AML-193 (cell line): ENCODE measurements at places on chromosomes 2 and 18.

GRCh38 chr18:36592282-36592681 lies 236.5 kb downstream of the TPGS2 start:
- DNase-seq: no peak

- DNase-seq: no peak
Observed at GRCh38 chr18:73509460-73509859, 638.2 kb downstream of the FBXO15 start.

DNA sequence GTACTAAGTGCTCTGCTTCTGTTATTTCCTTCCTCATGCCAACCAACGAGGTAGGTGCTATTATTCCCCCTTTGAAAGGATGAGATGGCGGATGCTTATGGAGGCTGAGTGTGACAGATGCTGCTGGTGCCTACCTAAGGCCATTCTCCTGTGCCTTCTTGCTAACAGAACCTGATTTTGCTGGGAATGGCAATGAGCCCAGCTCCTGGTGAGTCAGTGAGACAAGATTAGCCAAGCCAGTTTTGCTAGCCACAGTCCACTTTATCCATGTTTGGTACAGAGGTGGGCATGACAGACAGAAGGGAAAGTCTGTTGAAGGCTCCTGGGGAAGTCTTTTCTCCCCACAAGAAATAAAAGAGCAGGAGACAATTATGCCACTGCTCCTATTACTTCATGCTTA lies 43.7 kb upstream of the TMEM163 start:
- no peak for DNase-seq

DNA sequence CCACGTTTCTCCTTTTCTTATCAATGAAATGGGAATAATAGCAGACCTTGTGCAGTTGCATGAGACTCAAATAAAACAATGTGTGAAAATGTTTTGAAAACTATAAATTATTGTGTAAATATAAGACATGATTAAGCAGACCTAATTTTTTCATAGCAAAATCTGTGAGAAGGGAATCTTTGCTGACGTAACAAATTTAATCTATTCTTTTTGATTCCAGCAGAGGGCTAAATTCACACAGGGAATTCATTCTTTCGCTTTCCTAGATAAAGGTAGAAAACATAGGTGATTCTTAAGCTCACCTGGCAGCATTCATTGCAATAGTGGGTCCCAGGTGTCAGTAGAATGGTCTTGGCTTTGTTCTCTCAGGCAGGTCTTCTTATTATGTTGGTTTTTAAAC lies 450.0 kb upstream of the GCFC2 start:
- no peak for DNase-seq

DNA sequence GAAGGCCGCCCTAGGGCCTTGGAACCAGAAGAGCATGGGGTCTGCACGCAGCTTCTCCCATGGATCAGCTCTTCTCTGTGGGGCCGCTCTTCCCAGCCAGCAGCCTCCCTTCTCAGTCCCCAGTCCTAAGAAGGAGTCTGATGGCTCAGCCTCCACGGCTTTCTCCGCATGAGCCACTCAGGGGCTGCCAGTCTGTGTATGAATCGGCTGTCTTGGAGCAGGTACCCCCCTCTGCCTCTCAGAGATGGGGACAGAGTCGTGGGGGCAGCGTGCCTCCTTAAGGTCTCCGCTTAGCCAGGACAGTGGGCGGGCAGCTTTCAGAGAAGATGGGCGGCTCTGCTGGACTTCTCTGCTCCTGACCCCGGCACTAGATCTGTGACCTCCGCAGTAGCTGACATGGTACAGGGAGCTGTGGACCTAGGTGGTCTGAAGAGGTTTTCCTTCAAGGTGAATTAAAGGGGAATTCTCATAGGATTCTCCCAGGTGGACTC lies 21.6 kb downstream of the INPP5D start:
- DNase-seq: no peak

DNA sequence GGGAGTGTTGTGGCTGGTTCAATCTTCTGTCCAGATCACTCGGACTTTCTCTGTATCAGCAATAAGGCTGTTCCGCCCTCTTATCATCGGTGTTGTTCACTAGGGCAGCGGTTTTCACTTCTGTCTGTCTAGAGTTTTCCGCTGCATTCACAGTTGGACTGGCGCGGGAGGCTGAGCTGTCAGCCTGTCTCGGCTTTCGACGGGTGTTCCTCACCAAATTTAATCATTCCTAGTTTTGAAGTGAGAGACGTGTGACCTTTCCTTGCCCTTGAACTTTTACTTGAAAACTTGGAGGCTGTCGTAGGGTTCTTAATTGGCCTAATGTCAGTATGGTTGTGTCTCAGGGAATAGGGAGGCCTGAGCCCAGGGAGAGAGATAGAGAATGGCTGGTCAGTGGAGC lies 108.3 kb downstream of the NFATC1 start:
- no peak for DNase-seq

GRCh38 chr2:235234736-235235135 lies 259.1 kb upstream of the AGAP1 start:
- no peak for DNase-seq

GRCh38 chr2:95022309-95023221 lies 2.9 kb upstream of the MAL start:
- DNase-seq: peak; percentile 25

DNA sequence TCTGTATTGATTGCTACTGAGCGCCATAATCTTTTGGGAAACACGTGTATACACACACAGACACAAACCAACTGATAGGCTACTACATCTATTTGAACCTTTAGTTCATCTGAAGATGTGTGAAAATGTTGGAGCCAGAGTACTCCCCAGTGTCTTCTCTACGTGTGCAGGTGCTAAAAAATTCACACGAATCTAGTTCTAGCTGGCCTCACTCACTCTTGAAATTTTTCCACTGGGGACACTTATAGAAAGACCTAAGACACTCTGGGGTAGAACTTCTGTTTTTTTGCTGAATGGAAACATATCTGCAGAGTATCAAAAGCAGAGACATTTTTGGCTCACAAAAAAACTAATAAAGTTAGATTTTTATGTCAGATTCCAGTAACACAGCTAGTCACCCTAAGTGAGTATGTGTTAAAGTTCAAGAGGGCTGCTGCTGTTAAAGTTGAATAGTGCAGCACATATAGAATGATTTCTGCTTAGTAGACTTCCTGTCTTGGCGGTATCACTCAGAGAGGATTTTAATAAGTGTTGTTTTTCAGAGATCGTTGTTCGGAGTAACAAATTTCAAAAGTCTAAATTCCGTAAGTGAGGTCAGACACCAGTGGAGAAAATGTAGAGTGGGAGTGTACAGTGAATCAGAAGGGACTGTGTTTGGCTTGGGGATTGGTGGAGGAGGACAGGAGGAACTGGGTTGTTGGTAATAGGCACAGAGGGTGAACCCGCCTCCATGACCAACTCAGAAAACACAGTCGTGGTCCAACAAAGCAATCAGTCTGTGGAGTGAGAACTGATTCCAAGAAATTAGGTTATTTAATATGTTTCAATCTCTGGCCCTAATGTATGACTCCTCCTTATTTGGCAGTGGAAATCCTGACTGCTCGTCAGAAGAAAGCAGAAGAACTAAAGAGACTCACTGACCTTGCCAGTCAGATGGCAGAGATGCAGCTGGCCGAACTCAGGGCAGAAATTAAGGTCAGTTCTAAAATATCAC lies 43.1 kb downstream of the KCTD18 start:
- peak; percentile 8 for DNase-seq

DNA sequence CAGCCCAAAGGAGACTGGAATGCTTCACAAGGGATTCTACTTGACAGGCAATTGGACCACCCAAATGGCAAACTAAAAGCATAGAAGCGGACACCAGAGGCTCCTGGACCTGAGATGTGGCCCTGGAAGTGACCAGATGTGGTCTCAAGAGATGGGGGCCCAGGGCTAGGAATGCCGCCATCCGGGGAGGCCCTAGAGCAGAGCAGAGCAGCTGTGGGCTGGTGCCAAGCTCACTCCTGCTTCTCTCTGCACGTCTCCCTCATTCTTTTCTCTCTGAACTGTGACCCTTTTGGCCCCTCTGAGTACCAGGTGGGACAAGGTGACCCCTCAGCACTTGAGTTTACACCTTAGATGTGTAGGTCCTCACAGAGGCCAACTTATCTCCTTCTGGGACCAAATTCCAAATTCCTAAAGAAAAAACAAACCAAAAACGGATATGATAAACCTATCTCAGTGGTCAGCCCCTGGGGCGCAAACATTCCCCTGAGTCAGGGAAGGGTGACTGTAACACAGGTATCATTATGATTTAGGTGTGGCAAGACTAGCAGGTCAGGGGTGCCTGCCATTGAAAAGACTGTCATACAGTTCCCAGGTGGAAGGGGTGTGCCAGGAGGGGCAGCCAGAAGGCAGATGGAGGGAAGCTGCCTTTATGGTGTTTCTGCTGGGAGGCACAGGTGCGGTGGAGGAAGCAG lies 6.5 kb upstream of the IL1R2 start:
- DNase-seq: no peak

- peak; percentile 27 for DNase-seq
Observed at GRCh38 chr18:56652802-56653201, 1.6 kb downstream of the WDR7 start.
